ENCODE measurements at places on chromosomes 4 and X.
A peak's percentile ranks its signal among the peaks of the same experiment; 100 is the strongest.

- no peak for DNase-seq
Measured at GRCh38 chr4:113276464-113277170, 227.2 kb downstream of the ANK2 start.

DNA sequence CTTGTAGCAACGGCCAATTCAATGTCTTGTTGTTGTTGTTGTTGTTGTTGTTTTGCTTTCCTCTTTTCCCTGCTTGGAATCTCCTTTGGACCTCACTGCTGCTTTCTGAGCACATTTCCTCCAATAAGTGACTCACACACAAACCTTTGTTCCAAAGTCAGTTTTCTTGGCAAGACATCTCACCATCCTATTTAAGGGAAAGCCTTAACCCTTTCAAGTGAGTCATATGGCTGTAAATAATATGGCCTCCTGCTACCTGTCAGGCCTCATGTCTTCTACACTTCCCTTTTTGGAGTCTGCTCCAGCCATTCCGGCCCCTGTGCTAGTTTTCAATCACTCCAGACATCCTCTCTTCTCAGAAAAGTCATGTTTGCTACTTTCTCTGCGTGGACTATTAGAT is 79.5 kb upstream of the MAGEB10 start:
- DNase-seq = no peak

DNA sequence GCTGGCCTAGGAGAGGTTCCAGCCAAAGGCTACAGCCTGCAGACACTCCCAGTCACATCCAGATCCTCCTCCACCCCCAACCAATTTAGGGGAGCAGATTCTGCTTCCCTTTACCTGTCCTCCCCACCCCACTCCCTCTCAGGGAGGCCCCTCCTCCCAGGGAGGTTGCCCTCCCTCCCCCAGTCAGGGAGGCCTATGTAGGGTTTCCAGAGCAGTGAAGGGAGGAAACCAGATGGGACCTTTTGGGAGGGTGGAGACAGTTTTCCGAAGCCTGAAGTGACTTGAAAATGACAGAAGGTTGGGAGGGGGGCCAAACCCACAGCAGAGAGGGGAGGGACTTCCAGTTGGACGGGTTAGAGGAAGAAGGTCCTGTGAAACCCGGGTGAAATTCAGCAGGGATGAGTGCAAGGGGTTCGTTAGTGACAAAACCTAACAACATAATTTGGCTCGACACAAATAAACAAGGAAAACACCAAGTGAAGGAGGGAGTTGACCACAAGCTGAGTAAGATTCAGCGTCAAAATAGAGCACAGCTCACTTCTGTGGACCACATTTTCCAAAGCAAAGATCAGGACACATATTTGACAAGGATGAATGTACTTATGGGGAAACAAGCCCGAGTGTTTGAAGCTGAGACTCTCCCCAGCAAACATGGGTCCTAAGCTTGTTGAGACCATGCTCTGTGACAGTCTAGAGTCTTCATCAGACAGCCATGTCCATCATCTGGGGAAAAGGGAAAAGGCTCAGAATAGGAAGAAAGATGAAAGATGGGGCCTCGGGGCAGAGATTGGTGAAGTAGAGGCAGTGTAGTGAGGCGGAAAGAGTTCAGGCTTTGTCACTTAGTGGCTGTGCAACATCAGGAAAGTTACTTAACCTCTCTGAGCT is 46.4 kb downstream of the PRPS1 start:
- no peak for DNase-seq

DNA sequence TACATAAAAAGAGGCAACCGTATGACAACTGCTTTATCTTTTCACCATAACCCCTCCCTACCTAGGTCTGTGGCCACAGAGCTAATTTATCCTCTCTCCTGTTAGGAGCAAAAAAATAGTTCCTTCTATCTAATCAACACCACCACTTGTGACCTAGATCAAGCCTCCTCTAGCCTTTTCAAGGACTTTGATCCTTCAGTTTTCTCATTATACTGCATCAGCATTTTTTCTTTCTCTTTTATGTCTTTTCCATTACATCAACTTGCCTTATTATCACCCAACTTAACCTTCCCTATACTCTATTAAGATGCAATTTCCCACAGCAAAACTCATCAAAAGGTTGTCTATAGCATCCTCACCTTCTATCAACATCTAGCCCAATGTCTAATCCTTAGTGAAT is 211.0 kb downstream of the ANKRD50 start:
- no peak for DNase-seq

- DNase-seq = no peak
Measured at GRCh38 chrX:115214151-115214550, 19.7 kb downstream of the LRCH2 start.

DNA sequence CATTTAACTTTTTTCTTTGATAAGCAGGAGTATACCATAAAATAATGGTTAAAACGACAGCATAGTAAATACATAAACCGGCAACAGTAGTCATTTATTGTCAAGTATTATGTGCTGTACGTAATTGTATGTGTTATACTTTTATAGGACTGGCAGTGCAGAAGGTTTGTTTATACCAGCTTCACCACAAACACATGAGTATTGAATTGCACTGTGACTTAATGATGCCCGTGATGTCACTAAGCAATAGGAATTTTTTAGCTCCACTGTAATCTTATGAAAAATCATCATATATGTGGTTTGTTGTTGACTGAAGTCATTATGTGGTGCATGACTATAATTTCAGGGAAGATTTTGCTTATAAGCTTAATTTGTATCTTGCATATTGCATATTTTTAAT is 424.6 kb downstream of the PABPC4L start:
- DNase-seq = no peak

DNA sequence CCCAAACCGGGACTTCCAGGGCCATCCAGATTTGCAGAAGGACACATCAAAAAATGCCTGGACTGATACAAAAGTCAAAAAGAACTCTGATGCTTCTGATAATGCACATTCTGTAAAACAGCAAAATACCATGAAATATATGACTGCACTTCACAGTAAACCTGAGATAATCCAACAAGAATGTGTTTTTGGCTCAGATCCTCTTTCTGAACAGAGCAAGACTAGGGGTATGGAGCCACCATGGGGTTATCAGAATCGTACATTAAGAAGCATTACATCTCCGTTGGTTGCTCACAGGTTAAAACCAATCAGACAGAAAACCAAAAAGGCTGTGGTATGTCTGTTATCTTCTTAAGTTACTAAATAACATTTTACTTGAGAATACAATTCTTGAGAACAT is 9.2 kb downstream of the PLK4 start:
- DNase-seq = no peak

DNA sequence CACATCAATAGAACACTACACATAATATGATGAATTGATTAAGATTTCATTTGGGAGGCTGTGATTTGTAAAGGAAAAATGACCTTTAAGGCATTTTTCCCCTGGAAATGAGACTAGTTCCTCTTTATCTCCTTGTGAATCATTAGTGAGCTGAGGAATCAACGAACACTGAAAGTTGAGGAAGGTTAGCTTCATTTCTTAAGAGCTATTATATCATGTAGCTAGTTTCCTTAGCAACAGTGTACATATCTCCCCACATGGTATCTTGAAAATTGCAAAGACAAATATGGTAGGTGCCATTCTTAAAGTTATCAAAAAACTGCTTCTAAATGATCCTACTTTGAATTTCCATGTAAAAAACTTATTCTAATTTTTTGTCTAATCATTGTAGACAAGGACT is 127.5 kb upstream of the NRK start:
- no peak for DNase-seq

GRCh38 chrX:19785647-19786046 is 101.8 kb downstream of the SH3KBP1 start:
- DNase-seq = no peak

DNA sequence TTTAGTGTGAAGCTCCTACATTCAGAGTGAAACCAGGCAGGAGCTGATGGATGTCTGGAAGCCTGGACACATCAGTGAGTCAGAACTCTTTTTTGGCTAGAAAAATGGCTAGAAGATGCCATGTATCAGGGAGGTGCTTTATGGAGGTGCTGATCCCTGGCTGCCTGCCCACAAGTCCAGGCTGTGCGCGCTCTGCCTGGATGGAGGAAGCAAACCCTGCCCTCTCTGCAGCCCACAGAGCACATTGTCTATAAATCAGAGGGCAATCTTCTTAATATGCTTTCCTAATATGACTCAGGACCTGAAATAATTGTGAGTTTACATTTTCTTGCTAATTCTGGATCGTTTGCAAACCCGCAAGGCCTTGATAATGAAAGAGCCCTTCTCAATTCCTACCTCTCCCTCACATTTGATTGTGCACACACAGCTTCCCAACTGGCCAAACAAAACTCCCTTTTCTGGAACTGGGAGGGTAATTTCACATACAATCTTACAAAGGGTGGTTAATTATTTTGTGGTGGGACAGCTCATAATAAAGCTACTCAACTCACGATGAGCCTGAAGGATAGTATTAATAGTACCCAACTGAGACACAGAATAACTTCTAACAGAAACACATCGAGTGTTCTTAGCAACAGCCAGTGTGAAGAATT is 11.7 kb downstream of the MFAP3L start:
- peak; percentile 13 for DNase-seq

- no peak for DNase-seq
Measured at GRCh38 chr4:98482847-98483806, 175.3 kb downstream of the TSPAN5 start.

GRCh38 chrX:69876221-69876620 is 173.5 kb downstream of the AWAT2 start:
- no peak for DNase-seq

- DNase-seq = no peak
Measured at GRCh38 chr4:186666750-186667149, 56.9 kb downstream of the FAT1 start.

DNA sequence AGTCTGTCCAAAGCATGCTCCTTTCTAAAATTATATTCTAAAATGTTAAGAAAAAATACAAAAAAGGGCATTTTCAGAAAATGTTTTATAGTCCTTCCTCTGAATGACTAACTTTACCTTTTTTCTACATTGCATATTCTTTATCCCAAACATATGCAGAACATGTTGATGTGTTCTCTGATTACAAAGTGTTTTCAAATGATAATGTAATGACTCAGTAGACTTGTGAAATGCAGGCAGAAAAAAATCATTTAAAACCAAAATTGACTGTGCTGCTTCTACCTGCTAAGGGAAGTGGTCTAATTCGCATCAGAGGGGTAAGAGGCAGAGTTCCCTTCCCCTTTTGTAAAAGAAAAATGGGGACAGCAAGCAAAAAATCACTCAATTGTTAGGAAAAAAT is 22.7 kb upstream of the YTHDC1 start:
- DNase-seq = no peak

DNA sequence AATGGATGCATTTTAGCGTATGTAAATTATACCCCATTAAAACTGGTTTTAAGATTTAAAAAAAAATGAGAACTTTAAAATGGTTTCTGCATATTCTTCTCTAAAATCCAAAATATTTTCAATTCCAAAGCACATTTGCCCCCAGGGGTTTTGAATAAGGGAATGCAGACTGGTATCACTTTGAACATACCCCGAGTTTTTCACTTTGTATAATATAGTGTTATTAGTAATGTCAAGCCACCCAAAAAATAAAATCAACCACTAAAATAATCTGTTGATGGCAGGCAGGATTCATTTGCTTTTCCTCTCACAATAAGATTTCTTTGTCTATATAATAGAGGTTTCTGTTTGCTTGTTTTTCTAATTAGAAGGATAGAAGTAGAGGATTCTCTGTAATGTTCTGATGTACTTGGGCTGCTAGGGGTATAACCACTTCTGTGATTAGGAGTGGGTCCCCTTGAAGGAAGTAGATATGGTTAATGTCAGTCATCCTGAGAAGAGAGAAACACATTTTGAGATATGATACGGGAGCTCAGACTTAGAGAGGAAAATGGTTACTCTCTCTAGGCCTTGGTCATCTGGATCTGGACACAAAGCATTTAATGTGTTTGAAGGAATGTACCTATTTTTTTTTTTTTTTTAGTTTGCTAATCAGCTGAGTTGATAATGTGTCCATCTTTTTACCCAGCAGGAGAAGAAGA is 9.3 kb upstream of the LIN54 start:
- DNase-seq = no peak

DNA sequence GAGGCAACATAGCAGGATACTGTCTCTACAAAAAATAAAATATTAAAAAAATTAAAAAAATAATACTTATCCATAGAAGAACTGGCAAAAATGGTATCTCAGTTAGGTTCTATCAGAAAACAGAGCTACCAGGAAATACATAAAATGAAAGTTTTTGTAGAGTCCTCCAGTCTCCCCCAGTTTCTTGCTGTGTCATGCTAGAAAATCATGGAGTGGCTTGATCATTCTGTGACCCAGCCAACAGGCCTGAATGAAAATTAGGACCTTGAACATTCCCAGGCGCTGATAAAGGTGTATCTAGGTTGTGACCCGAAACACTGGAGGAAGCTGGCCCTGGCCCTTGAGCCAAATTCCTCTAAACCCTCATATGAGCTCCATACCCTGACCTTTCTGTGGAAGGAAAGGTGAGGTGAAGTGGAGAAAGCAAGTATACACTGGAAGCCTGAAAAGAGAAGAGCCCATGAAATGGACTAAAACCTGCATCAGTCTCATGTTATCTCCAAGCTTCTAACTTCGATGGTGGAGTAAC is 652 bp downstream of the SMIM9 start:
- no peak for DNase-seq

- DNase-seq = no peak
Measured at GRCh38 chr4:38523524-38524448, 140.2 kb upstream of the KLF3 start.

GRCh38 chrX:26788402-26788998 is 572.5 kb downstream of the MAGEB5 start:
- no peak for DNase-seq

DNA sequence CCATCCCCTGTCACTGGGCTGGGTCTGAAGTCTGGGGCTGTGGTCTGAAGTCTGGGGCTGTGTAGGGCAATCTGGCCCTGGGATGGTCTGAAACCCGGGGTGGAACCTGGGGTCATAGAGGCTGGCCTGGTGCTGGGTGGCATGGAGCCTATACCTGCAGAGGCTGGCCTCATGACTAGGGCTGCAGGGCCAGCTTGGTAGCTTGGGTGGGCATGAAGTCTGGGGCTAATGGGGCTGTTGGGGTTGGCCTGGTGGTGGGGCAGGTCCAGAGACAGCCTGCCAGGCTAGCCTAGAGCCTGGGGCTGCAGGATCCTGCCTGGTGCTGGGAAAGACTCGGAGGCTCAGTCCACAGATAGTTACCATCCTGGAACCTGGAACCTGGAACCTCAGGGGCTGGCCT is 37.0 kb downstream of the GALNT7 start:
- no peak for DNase-seq

Data from substantia nigra (tissue), 51 donors.